T-helper 9 cell (primary cell): ENCODE measurements at places on chromosomes 5 and 9.

GRCh38 chr5:2135833-2136232, 253.1 kb upstream of the IRX4 start:
- DNase-seq: no peak

DNA sequence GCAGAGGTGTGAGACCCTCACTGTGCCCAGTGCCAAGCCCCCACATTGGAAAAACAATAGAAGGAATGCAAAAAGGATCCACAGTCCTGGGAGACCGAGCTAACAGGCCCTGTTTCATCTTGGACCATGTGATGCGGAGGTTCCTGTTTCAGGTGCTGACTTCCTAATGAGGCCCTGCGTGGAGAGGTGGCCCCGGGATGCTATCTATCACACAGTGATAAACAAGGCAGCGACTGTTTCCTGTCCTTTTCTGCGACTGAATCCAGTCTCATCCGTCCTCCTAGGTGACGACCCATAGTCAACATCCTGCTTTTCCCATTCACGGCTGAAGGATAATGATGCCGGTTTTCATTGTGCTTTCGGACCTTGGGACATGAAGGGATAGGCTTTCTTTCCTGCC, 56.4 kb upstream of the BOD1 start:
- no peak for DNase-seq

DNA sequence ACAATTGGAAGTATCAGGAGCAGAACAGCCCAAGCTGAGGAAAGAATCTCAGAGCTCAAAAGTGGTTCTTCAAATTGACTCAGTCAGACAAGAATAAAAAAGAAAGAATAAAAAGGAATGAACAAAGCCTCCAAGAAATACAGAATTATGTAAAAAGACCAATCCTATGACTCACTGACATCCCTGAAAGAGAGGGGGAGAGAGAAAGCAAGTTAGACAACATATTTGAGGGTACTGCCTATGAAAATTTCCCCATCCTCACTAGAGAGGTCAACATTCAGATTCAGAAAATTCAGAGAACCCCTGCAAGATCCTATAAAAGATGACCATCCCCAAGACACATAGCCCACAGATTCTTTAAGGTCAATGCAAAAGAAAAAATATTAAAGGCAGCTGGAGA, 173.2 kb downstream of the ALDH1A1 start:
- no peak for DNase-seq

GRCh38 chr9:80552931-80553330, 981.2 kb downstream of the TLE4 start:
- no peak for DNase-seq

DNA sequence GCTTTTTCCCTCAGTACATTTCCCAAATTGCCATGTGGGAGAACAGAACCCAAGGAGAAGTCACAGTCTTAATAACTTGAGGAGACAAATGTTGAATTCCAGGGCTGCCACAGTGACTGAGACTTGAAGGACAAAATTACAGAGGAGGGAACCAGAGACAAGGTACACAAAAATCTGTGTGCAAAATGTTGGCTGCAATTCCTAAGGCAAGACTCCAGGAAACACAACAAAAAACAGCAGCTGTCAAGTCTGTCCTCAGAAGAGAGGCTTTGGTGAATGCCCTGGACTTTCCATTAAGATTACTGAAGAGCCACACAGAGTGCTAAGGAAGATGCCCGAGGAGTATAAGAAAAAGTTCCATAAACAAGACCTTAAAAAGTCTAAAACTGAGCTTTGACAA, 21.1 kb downstream of the AP3B1 start:
- no peak for DNase-seq

DNA sequence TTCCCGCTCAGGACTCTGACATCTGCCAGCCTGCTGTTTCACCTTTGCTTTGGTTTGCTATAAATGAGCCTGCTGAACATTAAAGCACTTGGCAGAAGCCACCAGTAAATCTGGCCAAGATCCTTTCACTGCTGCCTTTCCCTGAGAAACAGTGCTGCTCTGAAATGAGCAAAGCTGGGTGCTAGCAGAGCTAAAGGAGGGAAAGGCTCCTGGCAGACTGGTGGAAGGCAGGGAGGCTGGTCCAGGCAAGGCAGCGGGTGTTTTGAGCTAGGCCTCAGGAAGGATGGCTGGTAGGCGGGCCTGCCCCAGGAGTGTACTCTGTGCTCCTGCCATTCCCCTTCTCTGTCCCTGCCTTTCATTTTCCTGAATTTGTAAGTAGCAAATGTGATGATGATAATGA, 52.5 kb upstream of the PTGS1 start:
- DNase-seq: no peak

DNA sequence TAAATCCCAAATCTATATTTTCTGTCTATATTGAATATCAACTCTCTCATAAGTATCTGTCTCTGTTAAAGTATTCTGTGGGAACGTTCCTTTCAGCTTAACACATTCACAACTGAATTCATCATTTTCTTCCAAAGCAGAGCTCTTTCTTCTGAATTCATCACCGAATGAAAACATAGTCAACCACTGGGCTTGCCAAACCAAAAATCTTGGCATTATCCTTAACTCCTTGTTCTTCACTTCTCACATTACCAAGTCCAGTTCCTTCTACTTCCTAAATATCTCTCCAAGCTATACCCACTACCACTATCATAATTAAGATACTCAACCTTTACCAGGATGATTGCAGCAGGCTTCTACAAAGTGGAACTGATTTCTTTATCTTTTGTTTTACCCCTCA, 559.8 kb downstream of the MAT2B start:
- DNase-seq: no peak

GRCh38 chr5:139389701-139390638, at the start of gene MZB1:
Gene MZB1 (minus strand): TSS chr5:139389913. CDS start chr5:139389856, 57 bp downstream.
- DNase-seq: peak; percentile 34

DNA sequence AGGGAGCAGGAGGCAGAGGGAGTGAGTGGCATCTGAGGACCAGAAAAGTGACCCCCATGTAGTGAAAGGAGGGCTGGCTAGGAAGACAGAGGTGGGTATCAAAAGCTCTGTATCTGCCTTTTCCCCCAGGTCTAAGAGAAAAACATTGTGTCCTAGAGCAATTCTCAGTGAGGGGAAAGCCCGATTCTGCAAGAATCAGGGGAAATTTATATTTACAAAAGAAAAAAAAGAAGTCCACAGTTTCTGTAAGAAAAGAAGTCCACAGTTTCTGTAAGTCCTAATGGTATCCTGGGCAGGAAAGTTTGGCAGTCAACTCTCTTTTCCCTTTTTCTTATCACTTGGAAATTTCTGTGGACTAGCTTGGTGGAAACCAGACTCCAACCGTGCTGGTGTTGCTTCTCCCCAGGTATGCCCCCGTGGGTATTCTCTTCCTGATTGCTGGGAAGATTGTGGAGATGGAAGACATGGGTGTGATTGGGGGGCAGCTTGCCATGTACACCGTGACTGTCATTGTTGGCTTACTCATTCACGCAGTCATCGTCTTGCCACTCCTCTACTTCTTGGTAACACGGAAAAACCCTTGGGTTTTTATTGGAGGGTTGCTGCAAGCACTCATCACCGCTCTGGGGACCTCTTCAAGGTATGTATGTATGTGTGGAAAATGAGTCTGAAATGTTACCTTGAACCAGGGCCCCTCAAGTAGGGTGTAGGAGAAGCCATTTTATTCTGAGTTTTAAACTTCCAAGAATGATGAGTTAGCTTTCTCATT, 73.0 kb downstream of the SLC1A3 start:
- no peak for DNase-seq

GRCh38 chr9:94663140-94663539, 23.8 kb upstream of the FBP1 start:
- DNase-seq: no peak

DNA sequence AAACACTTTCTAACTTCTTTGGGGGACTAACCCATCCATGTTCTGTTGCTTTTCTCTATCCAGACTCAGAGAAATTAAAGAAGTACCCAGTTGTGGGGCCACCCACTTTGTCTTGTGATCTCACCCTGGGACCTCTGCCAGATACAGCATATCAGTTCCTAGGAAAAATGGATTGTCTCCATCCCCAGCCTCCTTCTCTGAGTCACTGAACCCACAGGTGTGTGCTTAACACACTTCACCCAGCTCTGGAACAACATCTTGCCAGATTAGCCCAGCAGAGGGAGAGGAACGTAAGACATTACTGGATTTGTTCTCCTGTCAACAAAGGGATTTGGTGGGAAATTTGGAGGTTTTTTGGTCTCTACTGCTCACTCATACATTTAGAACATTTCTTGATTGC, 19.2 kb downstream of the FAM240B start:
- DNase-seq: no peak

GRCh38 chr9:98575379-98576346, 133.1 kb downstream of the GABBR2 start:
- no peak for DNase-seq

- no peak for DNase-seq
These were observed 10.3 kb downstream of the ZFR start for GRCh38 chr5:32434221-32434620.

- DNase-seq: no peak
These were observed 47.2 kb downstream of the MAST4 start for GRCh38 chr5:66643387-66643786.

DNA sequence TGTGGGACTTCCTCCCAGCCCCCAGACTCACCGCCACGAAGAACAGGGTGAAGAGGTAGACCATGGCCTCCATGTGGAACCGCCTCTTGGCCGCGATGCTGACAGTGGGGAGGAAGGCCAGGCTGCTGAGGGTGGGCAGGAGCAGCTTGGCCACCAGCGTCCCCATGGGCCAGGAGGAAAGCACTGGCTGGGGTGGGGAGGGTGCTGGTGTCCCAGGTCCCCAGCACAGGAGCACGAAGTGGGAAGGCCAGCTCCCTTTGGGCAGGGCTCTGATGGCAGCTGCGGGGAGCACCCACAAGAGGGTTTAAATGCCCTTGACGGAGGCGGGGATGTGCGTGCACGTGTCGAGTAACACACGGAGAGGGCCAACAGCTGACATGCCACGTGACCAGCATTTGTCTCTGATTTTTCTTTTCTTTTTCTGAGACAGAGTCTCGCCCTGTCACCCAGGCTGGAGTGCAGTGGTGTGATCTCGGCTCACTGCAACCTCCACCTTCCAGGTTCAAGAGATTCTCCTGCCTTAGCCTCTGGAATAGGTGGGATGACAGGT, at the start of gene MYMK:
Gene MYMK (minus strand): TSS at position 281 of the 550 bp plus-strand sequence. CDS start 115 bp downstream, at position 166.
- DNase-seq: no peak

GRCh38 chr5:32589942-32590869, 4.8 kb downstream of the SUB1 start:
- DNase-seq: no peak

GRCh38 chr5:389197-389821, 53.7 kb upstream of the EXOC3 start:
- no peak for DNase-seq

GRCh38 chr9:137973829-137974416, 96.3 kb downstream of the CACNA1B start:
- no peak for DNase-seq

GRCh38 chr5:87408204-87408603, 4.5 kb downstream of the CCNH start:
- DNase-seq: no peak

GRCh38 chr9:82247318-82247717, 258.7 kb downstream of the SPATA31D1 start:
- DNase-seq: no peak

DNA sequence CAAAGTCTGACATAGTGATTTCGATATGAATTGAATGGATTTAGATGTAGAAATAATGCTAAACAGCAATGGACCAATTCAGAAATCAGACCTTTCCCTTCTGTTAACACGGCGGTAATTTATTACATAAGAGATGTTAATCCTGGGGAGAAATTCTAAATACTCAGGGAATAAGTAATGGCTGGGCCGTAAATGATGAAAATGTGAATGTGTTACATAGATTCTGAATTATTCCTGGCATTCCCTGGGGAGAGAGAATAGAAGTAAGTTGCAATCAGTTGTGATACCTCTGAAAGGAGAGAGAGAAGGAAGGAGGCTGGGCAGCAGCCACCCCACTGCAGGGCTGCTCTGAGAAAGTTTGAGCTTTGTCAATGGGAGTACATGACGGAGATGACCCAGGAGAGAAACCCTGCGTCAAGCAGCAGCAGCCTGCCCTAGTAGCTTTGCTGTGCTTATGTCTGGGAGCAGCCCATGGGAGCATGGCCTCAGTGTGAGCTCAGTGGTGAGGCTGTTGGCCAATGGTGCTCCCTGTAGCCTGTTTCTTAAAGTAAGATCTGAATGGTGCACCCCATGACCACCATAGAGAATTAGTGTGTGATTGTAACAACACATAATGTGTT, 420.1 kb downstream of the MTRR start:
- no peak for DNase-seq
